ENCODE measurements at places on chromosomes 16 and 17.

- DNase-seq: no peak
Measured at GRCh38 chr16:82252582-82252981, 82.6 kb upstream of the MPHOSPH6 start.

- no peak for DNase-seq
Measured at GRCh38 chr17:43784628-43785101, 4.4 kb downstream of the CFAP97D1 start.

GRCh38 chr16:6499413-6499812 is 833.2 kb upstream of the RBFOX1 start:
- no peak for DNase-seq

DNA sequence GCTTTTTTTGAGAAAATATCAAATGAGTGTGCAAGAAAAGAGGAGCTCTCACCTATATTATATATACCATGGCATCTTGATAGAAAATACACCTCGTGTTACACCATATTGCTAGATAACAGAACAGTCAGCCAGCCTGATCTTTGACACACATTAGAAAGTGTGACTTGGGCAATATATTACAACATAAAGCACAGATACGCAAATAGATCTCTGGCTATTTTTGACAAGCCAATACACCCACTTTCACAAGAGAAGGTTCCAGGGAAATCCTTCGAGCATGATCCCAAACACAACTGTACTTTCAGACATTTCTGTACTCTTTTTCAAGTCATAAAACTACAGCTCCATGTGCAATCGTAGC is 9.4 kb downstream of the GGA2 start:
- DNase-seq: no peak

DNA sequence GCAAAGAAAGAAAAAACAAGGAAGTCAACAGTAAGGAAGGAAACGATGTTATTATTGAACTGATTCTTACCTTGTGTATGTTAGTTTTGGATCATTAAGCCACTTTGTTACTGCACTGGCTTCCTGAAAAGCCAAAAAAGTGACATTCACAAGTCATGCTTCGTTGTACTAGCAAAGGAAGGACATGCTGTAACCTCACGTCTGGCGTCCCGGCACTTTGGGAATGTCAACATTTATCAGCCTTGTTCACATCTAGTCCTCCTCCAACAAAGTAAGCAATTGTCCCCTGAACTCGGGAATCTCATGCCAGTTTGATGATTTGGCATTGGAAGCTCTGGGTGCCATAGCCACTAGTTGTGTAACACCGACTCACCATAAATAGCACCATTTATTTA is 731 bp upstream of the MKS1 start:
- no peak for DNase-seq
